ENCODE measurements at places on chromosomes 13 and 19.

DNA sequence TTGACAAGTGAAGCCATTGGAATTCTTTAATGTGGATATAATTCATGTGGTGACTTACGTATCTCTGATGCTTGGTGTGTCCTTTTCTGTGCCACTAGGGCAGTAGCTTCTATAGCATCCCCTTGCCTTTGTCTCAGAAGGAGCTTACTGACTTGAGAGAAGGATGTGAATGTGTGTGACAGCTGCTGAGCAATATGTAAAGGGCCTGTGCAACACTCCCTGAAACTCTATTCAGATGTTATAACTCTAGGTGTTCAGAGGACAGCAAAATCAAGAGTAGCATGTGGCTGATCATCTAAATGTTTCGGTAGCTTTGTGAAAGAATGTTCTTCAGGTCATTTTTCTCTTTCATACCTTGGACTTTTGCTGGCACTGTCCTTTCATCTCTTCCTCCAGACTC is 189.5 kb downstream of the LMO7 start:
- DNase-seq: no peak

DNA sequence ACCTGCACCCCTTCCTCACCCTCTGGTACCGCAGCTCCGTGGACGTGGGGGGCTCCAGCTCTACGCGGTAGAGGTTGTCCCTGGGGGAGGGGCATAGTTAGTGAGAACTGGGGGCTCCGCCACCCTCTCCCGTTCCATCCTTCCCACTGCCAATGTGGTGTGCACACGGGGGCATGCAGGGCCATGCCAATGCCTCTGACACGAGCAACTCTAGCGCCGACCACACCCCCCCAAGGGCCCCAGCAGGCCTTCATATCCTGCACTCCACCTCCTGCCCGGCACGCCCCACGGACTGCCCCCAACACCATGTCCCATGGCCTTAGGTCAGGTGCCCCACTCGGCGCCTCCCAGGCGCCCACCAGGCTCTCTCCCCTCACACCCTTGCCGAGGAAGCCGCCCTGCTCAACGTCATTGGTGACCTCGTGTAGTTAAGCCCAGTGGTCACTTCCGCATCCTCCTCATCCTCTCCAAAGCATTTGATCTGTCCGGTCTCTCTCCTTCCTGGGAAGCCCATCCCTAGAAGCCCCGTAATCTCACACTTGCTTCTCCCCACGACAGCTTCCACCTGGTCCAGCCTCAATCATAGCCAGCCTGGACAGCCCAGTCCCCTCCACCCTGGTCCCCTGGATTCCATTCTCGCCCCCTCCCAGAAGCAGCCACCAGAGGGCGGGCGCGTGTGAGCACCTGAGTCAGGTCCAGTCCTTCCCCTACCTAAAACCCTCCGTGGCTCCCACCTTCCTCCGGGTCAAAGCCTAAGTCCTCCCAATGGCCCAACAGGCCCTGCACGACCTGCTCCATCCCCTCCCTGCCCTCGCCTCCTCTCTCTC is 2.1 kb downstream of the SEMA6B start:
- DNase-seq: peak; percentile 84

DNA sequence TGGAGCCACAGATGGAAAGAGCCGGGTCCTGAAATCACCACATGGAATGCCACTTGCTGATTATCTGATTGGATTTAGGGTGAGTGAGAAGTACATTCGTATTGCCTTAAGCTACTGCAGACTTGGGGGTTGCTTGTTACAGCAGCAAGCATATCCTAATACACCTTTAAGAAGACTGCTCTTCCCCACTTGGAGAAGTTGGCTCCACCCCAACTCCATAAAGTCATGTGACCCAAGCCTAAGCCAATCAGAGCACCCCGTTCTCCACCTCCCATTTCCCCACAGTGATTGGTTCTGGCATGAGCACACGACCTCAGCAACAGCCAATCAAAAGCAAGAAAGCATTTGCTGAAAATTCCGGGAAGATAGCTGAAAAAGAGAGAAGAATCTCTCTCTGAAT is 23.1 kb downstream of the CACNA1A start:
- no peak for DNase-seq

- DNase-seq: peak; percentile 13
Measured at GRCh38 chr19:14700711-14701375, 11.0 kb downstream of the ZNF333 start.

GRCh38 chr19:8681345-8682029 is 17.1 kb downstream of the ACTL9 start:
- DNase-seq: no peak

DNA sequence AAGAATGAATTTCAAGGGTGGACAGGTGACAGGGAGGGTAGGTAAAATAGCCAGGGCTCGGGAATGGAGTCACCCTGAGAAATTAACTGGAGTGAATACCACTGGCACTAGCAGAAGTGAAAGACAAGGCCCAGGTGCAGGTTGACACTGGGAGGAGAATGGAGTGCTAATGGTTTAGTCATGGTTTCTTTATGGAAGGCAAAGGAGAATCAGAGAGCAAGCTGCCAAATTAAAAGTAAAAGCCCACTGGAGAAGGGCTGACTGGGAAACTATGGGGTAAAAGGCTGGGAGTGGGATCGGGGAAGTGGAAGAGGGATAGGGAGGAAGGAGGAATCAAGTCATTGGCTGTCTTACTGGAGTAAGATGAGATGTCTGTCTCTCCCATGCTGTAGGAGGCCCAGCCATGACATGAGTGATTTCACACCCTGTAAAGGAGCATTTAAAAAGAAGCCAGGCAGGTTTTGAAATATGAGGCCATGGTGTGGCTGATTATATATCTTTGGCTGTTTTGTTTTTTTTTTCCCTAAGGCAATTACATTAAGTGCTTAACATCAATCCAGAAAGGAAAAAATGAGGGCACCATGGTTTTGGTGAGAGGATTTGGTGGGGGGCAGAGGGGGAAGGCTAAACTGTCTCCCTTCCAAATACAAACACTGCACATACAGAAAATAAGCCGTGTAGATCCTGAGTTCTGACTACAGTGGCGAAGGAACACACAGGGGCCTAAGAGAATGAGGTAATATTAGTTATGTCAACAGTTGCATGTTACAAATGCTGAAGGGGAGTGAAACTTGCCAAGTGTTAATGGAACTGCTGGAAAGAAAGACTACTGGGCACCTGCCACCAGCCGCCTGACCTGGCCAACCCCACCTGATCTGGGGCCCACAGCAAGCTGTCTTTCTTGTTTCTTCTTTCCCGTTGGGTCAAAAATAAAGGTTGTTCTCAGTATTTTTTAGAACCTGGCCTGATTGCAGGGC is 183.5 kb upstream of the TSC22D1 start:
- DNase-seq: peak; percentile 49

GRCh38 chr19:7773841-7774240 is 10.8 kb downstream of the CLEC4M start:
- no peak for DNase-seq

DNA sequence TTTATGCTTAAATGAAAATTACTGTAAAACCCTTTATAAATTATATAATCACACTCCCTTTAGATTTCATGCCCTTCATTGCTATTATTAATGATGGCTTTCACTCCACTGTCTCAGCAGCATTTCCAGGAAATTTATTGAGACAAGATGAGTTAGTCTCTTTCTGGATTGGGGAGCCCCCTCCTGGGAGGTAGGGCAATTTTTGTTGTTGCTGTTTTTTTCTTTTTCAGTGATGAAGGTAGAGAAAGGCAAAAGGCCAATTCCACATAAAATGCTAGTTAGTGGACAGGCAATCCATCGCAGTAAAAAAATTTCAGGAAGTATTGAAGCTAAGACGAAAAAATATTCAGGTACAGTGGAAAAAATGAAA is 80.2 kb downstream of the TEX26 start:
- no peak for DNase-seq

GRCh38 chr13:47298506-47298905 is 401.7 kb upstream of the HTR2A start:
- DNase-seq: no peak

GRCh38 chr13:92827503-92827902 is 399.1 kb upstream of the GPC6 start:
- no peak for DNase-seq

- DNase-seq: no peak
Measured at GRCh38 chr13:30024125-30024865, 173.9 kb upstream of the UBL3 start.

- no peak for DNase-seq
Measured at GRCh38 chr13:69291292-69291906, 816.2 kb upstream of the ATXN8OS start.

GRCh38 chr13:21065686-21066085 is 4.3 kb upstream of the LATS2 start:
- DNase-seq: no peak

DNA sequence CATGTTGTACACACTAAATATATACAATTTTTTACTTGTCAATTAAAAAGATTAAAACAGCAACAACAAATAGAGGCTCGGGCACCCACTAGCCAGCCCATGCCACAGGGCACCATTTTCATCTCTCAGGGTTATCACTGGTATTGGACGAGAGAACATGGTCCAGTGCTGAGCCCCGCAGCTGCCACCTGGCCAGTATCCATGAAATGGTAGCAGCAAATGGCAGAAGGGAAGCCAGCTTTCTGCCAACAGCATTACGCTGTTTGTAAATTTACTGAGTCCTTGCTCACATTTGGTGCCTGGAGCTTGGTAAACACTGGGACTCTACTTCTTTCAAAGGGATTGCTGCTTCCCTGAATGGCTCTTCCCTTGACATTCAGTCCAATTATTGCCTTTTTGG is 87.9 kb upstream of the WASF3 start:
- no peak for DNase-seq
